ENCODE measurements at places on chromosomes 7 and 10.

GRCh38 chr10:84685047-84685660 is 356.8 kb downstream of the CCSER2 start:
- DNase-seq = no peak

DNA sequence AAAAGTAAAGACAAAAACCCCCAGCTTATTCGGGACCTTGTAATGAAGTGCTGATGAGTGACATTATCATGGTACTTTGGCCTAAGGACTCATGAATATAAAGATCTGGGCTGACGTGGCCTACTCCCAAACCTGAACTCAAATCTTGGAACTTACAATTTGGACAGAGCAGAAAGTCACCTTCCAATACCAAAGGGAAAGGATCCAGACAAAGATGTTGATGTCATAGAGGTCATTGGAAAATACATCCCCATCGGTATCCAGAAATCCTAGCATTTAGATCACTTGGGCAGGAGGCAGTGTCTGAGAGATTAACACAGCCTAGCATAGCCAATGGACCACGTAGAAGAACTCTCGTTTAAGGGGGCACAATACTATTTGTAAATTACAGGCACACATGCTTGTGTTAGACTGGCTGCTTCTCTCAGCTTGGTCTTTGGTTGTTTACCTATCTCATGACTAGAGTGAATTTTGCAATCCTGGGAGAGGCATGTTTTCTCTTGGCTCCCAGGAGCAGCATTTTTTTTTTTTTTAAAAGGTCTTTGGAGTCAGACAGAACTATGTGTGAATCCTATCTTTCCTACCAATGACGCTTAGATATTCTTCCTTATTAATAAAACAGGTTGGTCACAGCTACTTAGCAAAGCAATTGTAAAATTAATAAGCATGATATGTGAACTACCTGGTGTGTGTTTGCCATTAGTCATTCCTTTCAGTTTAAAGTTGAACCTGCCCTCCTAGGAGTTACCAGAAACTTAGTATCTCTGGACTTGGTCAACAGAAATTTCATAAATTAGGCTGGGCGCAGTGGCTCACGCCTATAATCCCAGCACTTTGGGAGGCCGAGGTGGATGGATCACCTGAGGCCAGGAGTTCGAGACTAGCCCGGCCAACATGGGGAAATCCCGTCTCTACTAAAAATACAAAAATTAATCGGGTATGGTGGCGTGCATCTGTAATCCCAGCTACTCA is 27.8 kb upstream of the MRPS33 start:
- DNase-seq = no peak

GRCh38 chr10:32031424-32031823 is 24.8 kb downstream of the KIF5B start:
- DNase-seq = no peak

GRCh38 chr10:97861097-97861750 is 11.6 kb downstream of the GOLGA7B start:
- DNase-seq = no peak

- no peak for DNase-seq
These were observed 3.6 kb upstream of the PNLIP start for GRCh38 chr10:116542007-116542677.

GRCh38 chr7:12258074-12258473 is 47.0 kb downstream of the TMEM106B start:
- DNase-seq = no peak

- peak; percentile 5 for DNase-seq
These were observed 103.8 kb downstream of the NKX6-2 start for GRCh38 chr10:132681858-132682755.

- DNase-seq = no peak
These were observed 40.1 kb downstream of the ZAN start for GRCh38 chr7:100773491-100773890.

Data from lung (tissue), 17 donors.